ENCODE measurements at places on chromosomes 13 and 19. TPM values are rescaled to one million over a fixed set of nuclear protein-coding genes. Genes with fewer than 3 reads are reported as not detected.

DNA sequence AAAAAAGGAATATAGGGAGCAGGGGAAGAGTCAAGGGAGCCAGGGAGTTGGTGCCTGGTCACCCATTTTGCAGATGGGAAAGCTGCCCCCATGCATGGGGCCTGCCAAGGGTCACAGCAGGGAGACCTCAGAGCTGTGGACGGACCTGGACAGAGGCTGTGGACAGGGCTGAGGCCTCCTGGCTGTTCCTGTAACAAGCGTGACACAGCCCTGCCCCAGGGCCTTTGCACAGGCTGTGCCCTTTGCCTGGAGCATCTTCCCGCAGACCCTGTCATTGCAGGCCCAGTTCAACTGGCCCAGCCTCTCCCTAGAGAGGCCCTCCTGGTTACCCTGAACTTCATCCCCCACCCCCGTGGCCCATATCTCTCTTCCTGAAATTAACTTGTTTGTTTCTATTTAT lies 6.4 kb downstream of the TNFAIP8L1 start:
- DNase-seq, result no peak
- H3K27ac ChIP-seq, result no peak overlapping the region
- H3K4me1 ChIP-seq, result peaks cover 35% of the 10 kb centered on the region

GRCh38 chr13:23554000-23554399 lies 16.2 kb upstream of the TNFRSF19 start:
- no peak overlapping the region for H3K4me3 ChIP-seq
- H3K4me1 ChIP-seq, result peaks cover 4% of the 10 kb centered on the region
- no peaks in the 10 kb centered on the region for H3K27me3 ChIP-seq
- no peak for DNase-seq
- no peak overlapping the region for H3K27ac ChIP-seq

DNA sequence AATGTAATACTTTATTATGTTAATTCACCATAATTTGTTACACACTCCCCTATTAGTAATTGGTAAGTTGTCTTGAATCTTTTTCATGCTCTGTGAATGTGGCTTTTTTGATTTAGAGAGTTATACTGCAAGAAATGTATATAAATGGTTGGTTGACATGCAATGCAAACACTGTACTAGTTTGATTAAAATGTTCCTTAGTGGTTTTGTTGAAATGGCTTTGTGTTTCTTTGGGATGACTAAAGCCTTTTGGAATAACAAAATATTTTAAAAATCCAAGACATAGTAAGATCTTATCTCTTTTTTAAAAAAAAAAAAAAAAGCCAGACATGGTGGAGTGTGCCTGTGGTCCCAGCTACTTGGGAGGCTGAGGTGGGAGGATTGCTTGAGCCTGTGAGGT lies 10.5 kb downstream of the LAMP1 start:
- peaks cover 16% of the 10 kb centered on the region for H3K4me1 ChIP-seq
- no peaks in the 10 kb centered on the region for H3K36me3 ChIP-seq
- H3K27me3 ChIP-seq, result no peaks in the 10 kb centered on the region
- no peak overlapping the region for H3K4me3 ChIP-seq

DNA sequence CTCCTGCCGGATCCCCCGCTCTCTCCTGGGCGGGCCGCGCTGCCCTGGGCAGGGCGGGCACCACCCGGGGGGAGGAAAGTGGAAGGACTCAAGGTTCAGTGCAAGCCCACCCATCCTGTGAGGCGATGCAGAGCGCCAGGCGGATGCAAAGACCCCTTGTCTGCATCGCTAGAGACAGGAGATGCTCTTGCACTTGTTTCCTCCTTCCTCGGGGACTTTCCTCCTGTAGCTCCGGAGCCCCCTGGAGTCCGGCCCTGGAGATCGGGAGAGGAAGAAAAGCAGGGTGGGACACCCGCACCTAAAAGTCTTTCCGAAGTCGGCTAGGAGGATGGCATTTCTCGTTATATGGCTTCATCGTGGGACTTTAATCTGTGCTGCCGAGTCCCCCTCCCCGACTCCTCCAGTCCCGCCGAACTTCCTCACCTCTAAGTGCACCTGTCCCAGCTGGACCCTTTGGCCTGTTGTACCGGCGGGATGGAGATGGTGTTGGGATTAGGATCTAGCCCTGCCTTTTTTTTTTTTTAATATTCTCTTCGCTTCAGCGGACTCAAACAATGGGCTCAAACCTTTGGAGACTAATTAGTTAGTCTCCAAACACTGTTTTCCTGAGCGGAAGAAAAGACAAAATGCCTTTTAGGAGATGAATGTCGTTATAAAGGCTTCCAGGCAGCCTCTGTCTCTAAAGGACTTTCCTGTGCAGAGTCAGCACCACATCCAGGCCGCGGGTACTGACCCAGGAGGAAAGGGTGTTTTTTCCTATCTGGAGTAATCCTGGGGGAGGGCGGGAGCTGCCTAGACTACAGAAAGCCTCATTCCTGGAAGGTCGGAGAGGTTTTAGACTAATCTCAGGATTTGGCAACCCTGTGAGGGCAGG lies 725 bp downstream of the FAM124A start:
- H3K27me3 ChIP-seq, result no peaks in the 10 kb centered on the region
- H3K27ac ChIP-seq, result peak overlapping the region; percentile 50
- DNase-seq, result peak; percentile 13

DNA sequence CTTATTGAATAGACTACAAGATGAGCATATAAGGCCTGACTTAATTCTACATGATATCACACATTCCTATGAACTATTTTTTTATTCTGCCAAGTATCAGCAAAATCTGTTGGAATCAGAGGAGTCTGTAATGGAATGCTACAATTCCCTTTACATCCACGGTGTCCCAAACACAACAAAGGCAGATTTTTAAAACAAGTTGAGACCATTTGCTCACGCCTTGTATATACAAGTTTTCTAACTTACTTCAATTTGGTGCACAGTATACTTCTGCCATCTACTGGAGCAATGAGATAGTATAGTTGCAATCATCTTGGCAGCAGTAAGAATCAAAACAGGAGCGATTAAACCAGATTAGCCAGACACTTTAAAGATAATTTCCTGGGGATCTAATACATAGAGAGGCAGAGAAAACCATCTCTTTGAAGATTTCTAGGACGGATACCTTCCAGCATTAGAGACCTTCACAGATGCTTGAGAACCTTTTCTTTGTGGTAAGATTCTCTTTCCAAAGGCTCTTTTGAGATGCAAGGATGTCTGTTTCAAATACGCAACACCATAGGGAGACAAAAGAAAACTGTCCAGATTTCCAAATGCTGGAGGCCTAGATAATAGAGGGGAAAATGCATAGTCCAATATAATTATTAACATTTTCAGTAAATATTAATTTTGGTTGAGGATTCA lies 302.0 kb upstream of the MIR17HG start:
- H3K4me1 ChIP-seq, result no peaks in the 10 kb centered on the region
- no peaks in the 10 kb centered on the region for H3K27me3 ChIP-seq

GRCh38 chr19:13018035-13018914 lies 23.0 kb downstream of the NFIX start:
- DNase-seq, result no peak
- H3K4me3 ChIP-seq, result no peak overlapping the region
- H3K36me3 ChIP-seq, result no peaks in the 10 kb centered on the region
- H3K27me3 ChIP-seq, result no peaks in the 10 kb centered on the region

DNA sequence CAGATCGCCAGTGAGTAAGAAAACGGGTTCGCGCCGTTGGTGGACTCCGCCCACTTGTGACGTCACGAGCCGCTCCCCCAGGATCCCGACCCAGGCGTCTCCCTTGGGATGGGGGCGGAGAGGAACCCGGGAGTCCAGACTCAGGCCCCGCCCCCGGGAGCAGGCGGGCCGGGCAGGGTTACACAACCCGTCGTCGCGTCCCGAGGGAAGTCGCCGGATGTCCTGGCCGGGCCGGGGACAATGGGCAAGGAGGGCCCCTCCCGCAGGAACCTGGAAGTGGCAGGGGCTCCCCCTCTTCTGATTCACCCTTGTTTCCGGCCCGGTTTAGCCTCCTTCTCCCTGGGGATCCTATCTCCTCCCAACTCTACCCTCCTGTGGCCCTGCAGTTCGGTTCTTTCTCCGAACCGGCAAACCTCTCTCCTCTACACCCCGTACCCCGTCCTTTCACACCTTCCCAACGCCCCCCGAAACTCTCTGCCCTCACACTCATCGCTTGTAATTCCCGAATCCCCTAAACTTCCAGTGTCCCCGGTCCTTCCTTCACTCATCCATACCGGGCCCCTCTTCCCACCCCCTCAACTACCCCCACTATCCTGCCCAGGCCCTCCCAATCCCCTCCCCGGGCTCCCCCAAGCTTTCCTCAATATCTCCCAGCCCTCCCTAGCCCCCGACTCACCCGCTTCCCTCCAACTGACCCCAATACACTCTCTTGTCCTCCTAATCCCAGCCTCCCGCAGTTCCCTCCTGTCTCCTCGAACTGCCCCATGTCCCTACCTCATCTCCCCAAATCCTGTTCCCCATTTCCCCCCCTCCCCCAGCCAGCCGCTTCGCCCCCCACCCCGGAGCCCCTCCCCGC lies 20.0 kb upstream of the ERCC1 start:
- no peaks in the 10 kb centered on the region for H3K36me3 ChIP-seq
- peak; percentile 94 for DNase-seq
- H3K4me1 ChIP-seq, result peaks cover 3% of the 10 kb centered on the region
- peak overlapping the region; percentile 41 for H3K4me3 ChIP-seq

DNA sequence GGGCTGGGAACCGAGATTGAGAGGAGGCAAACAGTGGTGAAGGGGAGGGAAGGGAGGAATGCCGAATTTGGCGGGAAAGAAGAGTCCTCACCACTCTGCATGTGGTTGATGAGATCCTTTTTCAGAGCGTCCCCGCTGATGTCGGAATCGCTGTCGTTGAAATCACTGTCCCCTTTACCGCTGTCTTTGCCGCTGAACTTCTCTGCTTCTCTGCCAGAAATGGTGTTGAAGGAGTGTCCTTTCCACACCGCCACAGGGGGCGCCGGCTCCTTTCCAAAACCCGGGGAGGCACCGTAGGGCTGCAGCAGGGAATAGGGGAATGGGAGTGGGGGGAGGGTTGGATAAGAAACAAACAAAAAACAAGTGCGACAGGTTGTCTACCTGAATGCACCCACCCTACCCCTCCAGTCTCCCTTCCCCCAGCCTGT lies 3.1 kb downstream of the PCDH8 start:
- H3K27ac ChIP-seq, result no peak overlapping the region
- no peaks in the 10 kb centered on the region for H3K27me3 ChIP-seq
- no peaks in the 10 kb centered on the region for H3K36me3 ChIP-seq
- DNase-seq, result no peak

GRCh38 chr13:99282264-99283231 lies 24.4 kb upstream of the GPR18 start:
- no peaks in the 10 kb centered on the region for H3K4me1 ChIP-seq
- DNase-seq, result no peak
- no peaks in the 10 kb centered on the region for H3K27me3 ChIP-seq
- H3K36me3 ChIP-seq, result no peaks in the 10 kb centered on the region
- peak overlapping the region; percentile 84 for H3K27ac ChIP-seq
- no peak overlapping the region for H3K4me3 ChIP-seq

DNA sequence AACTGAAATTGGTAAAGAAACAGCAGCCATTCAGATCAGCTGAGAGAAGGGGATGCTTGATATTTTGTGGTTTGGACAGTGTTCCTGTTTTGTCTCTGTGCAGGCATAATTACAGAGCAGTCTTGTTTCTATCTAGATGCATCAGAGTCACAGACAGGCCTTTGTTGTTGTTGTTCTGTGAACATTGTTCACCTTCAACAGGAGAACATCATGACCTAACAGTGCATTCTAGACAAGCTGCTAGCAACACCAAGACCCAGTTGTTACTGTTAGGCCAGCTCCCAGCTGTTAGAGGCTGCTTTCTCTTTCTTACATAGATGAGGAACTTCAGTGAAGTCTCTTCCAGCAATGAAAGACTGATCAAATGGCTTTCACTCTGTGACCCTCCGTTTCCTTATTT lies 8.5 kb upstream of the LSR start:
- no peak overlapping the region for H3K4me3 ChIP-seq
- DNase-seq, result no peak
- no peaks in the 10 kb centered on the region for H3K4me1 ChIP-seq
- no peaks in the 10 kb centered on the region for H3K36me3 ChIP-seq

FFAR3 gene
- 0.87 TPM for total RNA-seq

PAF1 gene
- 48.3 TPM for total RNA-seq

LPAR6 gene
- 21.4 TPM for total RNA-seq

IFNL1 gene
- not detected for total RNA-seq

PALM3 gene
- total RNA-seq, result 0.63 TPM

FFAR2 gene
- 0.22 TPM for total RNA-seq

ZNF763 gene
- 19.0 TPM for total RNA-seq
